ENCODE measurements at places on chromosomes 5 and 9.
A peak's percentile ranks its signal among the peaks of the same experiment; 100 is the strongest.

DNA sequence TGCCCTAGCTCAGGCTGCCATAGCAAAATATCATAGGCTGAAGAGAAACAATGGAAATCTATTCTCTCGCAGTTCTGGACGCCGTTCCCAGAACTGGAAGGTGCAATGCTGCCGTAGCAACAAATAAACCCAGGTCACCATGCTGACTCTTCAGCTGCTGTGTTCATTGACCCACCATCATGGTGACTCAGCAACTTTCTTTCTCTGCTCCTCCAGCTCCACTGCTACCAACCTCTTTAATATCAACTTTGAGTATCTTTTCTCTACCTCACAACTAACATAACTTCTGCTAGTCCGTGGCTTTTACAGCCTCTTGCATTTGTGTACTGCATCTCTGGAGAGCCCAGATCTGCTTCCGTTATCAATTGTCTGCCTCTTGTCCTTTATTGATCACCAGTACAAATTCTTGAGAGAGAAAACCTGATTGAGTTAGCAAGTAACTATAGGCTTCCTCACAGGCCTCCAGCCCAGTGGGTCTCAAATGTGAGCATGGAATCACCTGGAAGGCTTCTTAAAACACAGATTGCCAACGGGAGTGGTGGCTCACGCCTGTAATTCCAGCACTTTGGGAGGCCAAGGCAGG, 47.3 kb upstream of the SLC30A5 start:
- DNase-seq: no peak

GRCh38 chr9:131867611-131868192, 127.8 kb upstream of the RAPGEF1 start:
- no peak for DNase-seq

DNA sequence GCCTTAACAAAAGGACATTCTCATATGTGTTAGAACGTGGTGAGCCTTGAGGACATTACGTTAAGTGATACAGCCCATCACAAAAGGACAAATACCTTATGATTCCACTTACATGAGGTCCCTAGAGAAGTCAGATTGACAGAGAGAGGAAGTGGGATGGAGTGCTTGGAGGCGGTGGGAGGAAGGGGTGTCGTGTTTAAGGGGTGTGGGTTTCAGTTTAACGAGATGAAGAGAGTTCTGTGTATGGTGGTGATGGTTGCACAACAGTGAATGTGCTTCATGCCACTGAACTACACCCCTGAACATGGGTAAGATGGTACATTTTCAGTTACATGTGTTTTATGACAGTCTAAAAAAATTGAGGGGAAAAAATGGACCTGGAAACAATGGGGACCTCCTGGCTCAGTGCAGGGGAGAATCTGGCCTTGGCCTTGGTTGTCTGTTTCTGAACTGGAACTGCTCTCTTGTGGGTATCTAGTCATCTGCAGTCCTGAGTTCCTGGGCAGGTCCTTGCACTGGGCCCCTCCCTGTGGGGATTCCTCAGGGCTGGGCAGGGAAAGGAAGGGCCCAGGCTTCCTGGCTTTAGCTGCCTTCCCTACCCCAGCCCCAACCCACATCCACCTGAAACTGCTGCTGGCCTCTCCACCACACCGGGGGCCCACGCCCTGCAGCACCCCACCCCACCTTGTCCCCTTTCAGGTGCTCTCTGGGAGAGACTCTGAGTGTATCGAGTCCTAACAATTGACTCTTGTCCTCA, 17.8 kb downstream of the LRRC8A start:
- DNase-seq: no peak

GRCh38 chr9:134982311-134982710, 64.6 kb upstream of the FCN1 start:
- no peak for DNase-seq

DNA sequence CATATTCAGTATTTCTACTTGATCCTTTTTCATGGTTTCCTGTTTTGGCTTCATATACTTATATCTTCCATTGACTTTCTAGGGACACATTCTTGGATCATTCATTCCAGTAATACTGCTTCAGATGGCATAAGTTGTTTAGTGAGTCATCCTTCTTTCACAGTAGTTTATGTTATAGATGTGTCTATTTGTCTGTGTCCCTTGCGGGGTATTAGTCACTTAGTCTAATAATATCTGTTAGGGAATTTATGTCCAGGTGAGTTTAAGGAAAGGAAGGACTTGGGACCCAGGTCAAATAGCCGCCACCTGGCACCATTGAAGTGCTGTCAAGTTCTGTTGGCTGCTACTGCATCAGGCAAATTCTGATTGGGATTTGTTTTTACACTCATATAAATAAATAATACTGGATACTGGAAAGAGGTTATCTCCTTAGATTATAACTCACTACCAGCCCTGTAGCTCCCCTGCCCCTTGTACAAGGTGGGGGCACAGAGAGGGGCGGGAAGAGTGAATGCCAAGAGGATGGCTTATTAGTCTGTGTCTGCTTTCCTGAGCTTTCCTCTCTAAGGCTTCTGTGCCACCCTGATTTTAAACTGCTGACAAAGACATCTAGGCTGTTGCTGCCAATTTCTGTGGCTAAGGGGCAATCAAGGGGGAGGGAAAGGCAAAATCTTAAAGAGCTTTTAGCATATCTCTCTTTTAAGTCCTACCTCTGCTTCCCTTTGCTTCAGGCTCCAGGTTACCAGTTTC, 64.9 kb downstream of the CDC42SE2 start:
- no peak for DNase-seq

- no peak for DNase-seq
These were observed 16.4 kb downstream of the ZSWIM6 start for GRCh38 chr5:61348447-61348846.

GRCh38 chr9:116323012-116323411, 169.4 kb downstream of the PAPPA start:
- DNase-seq: peak; percentile 27

- DNase-seq: no peak
These were observed 7.5 kb downstream of the SLC6A19 start for GRCh38 chr5:1208743-1209488.

DNA sequence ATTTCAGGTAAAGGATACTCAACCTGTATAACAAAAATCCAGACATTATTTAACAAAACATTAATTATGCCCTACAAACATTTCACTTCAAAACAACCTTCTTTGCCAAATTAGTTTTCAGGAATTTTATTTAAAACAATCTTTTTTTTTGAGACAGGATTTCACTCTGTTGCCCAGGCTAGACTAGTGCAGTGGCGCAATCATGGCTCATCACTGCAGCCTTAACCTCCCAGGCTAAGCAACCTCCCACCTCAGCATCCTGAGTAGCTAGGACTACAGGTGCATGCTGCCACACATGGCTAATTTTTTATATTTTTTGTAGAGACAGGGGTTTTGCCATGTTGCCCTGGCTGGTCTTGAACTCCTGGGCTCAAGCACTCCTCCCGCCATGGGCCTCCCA, 3.9 kb downstream of the FNIP1 start:
- DNase-seq: no peak

DNA sequence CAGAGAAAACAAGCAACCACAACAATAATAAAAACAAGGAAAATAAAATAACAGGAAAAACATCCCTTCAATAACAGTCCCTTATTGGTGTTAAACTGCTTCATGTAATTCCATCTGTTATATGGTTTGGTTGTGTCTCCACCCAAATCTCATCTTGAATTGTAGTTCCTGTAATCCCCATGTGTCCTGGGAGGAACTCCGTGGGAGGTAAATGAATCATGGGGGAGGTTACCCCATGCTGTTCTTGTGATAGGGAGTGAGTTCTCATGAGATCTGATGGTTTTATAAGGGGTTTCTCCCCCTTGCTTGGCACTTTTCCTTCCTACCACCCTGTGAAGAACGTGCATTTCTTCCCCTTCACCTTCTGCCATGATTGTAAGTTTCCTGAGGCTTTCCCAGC, 369.8 kb downstream of the TMEM232 start:
- no peak for DNase-seq

GRCh38 chr9:21789541-21790037, 12.8 kb upstream of the MTAP start:
- DNase-seq: peak; percentile 69

GRCh38 chr5:14263699-14264098, 120.6 kb downstream of the TRIO start:
- no peak for DNase-seq

- DNase-seq: no peak
These were observed 16.4 kb upstream of the ZBTB34 start for GRCh38 chr9:126844085-126844484.

DNA sequence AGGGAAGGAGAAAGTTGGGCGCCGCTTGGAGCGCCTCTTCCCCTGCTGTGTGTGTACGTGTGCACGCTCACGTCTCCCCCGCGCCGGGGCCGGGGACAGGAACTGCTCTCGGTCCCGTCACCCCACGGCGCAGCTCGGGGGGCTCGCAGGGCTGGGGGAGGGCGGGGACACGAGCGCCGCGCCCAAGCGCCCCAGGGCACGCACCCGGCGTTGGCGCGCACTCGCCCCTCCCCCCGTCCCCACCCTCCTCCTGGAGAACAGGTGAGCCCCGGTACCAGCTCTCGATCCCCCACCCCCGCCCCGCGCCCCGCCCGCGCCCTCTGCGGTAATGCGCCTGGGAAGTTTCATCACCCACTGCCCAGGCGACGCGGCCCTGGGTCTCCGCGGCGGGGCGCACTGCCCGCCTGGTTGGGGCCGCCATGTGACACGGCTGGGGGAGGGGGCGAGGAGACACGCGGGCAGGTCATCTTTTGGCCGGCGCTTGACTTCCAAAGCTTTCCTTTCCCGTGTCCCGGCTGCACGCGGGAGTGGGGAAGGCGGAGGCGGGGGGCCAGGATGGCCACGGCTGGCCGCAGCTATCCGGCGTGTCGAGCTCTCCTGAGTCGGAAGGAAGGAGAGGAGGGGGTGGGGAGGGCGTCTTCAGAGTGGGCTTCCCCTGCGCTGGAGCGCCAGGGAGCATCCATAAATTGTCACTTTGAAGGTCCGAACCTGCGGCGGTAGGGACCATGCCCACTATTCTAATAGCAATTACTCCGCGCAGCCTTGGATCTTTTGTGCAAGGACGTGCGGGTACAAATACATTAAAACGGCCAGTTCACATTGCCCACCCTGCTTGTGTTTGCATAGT, 1.5 kb upstream of the STC2 start:
- DNase-seq: no peak

DNA sequence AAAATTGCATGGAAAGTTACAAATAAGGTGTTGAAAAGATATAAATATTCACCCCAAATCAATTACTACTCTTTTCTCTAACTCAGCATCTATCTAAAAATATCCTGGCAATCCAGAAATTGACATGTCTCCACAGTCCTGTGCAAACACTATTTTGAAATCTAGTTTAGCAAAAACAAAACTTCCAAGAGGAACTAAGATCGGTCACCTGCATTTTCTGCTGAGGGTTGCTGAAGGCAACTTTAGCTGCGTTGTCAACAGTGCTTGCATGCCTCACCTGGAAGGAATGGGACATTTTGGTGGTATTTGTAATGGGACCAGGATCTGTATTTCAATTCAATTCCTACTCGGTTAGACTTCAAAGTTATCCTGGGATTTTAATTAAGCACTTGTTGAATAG, 398.3 kb downstream of the NTRK2 start:
- no peak for DNase-seq

- no peak for DNase-seq
These were observed 33.9 kb downstream of the PTBP3 start for GRCh38 chr9:112299514-112299913.

DNA sequence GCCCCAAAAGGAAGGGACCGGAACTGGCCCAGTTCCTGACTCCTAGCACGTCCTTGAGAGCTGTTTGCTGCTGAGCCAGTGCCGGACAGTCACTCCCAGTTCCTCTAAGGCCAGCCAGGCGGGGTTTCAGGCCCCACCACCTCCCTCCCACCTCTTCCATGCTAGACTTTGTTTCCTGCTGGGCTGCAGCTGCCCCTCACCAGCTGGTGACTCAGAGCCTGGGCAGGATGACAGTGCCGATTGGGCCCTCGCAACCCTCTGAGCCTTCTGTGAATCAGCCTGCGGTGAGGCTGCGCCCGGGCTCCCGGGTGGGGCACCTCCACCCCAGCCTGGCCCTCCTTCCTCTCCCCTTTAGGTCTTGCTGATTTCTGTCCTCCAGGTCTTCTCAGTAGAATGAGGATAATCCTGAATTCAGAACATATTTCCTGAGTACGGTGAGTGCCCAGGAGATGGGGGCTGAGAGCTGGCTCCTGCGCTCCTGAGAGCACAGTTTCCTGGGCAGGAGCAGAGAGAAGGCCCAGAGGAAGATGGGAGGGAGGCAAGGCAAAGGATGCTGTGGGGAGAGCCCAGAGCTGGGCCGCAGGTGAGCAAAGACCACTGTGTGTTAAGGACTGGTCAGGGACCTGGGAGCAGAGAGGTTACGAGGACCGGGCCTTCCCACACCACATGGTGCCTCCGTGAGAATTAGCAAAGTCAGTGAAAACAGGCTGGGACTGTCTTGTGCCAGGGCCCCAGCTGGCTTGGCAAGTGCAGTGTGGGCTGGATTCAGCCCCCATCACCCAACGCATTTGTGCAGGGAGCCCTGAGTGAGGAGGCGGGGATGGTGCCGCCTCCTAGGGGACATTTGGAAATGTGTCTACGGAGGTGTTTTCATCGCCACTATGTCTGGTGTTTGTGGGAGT, 32.9 kb upstream of the STXBP1 start:
- DNase-seq: peak; percentile 77

GRCh38 chr9:136726631-136727191, 14.3 kb downstream of the DIPK1B start:
- DNase-seq: no peak

GRCh38 chr5:115683081-115683480, 57.2 kb upstream of the TMED7 start:
- DNase-seq: no peak
